ENCODE measurements at places on chromosomes 7 and 10. TPM values are rescaled to one million over a fixed set of nuclear protein-coding genes. Genes with fewer than 3 reads are reported as not detected.

DNA sequence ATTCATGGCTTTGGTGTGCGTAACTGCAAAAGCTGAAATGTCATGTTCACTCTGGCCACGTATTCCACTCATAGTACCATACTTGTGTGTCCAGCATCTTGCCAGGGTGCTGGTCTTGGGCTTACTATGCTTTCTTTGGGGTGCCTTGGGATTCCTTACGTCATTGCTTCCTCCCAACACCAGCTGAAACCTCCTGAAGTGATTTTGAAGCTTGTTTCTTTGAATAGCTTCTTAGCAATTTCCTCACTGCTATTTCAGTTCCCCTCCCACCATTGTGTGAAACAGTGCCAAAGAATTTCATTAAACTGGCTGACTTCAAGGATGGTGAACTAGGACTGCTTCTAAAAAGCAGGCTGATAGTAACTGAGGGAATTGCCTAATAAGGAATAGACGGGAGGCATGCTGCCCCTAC is 36.9 kb downstream of the ENTPD1 start:
- peak; percentile 77 for DNase-seq

GRCh38 chr10:79321494-79321882 is 25.8 kb upstream of the PPIF start:
- no peak for DNase-seq

JCAD gene
- total RNA-seq: 0.13 TPM

- no peak for DNase-seq
Measured at GRCh38 chr7:81248420-81248819, 329.6 kb upstream of the SEMA3C start.

GRCh38 chr10:114100848-114101741 is 57.4 kb downstream of the ADRB1 start:
- DNase-seq: no peak

Measured in GM12878 (cell line).